ENCODE measurements at places on chromosomes 13 and 19.

- DNase-seq = no peak
Observed at GRCh38 chr13:28751175-28751960, 32.6 kb upstream of the SLC46A3 start.

DNA sequence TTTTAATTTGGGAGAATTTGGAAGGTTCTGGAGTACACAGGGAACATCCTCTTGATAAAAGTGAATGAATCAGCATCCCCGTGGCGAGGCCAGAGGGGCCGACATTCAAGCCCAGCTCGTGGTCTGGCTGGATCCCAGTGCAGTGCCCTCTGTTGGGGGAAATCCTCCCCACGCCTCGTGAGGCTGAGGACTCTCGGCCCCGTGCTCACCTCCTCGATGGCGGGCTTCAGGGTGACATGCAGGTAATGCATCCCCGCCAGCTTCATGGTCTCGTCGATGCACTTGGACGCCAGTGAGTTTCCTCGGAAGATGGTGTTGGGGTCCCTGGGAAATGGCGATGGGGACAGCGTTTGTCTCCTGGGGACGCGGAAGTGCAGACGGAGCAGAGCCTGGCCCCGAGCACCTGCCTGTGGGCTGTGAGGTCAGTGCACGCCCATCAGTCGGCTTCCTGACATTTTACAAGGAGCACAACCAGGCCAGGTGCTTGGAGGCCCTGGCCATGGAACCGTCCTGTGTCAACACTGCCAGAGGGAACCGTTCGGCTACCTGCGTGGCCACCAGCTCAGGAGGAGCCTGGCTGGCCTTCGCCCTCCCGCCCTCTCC is 43.3 kb upstream of the C13orf46 start:
- no peak for DNase-seq

DNA sequence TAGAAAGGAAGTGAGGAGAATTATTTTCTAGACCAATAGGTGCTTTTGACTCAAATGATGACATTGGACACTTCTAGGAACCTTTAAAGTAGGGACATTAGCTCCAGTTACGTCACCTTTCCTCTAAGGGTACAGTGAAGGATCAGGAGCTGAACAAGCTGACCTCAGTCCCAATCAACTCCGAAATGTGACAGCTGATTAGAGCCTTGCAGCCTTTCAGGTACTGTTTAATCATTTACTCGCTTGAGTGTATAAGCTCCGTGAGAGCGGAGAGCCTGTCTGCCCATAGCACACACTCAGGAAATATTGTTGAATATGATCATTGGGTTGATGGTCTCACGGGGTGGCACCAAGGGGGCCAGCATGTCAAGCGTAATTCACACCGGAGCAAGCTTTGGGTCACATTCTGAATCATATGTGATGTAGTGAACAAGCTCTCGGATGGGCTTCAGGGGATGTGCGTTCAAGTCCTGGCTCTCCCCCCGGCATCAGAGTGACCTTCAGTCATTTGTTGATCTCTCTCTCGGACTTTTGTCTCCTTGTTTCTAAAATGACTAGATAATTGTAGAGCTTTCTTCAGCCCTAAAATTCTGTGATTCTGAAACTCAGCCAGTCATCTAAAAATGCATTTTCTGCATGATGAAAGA is 141.9 kb downstream of the ZIC5 start:
- no peak for DNase-seq

GRCh38 chr19:21900401-21900800 is 64.4 kb upstream of the ZNF43 start:
- no peak for DNase-seq

- no peak for DNase-seq
Observed at GRCh38 chr19:13788991-13789390, 6.3 kb upstream of the ZSWIM4 start.

All from Ammon's horn (tissue), 1 donor.